ENCODE measurements at places on chromosomes 11 and 22.

- no peak for DNase-seq
Observed at GRCh38 chr11:68081691-68082090, 39.5 kb downstream of the CHKA start.

GRCh38 chr22:39773976-39774539 is 119.5 kb downstream of the ENTHD1 start:
- DNase-seq, result peak; percentile 40

DNA sequence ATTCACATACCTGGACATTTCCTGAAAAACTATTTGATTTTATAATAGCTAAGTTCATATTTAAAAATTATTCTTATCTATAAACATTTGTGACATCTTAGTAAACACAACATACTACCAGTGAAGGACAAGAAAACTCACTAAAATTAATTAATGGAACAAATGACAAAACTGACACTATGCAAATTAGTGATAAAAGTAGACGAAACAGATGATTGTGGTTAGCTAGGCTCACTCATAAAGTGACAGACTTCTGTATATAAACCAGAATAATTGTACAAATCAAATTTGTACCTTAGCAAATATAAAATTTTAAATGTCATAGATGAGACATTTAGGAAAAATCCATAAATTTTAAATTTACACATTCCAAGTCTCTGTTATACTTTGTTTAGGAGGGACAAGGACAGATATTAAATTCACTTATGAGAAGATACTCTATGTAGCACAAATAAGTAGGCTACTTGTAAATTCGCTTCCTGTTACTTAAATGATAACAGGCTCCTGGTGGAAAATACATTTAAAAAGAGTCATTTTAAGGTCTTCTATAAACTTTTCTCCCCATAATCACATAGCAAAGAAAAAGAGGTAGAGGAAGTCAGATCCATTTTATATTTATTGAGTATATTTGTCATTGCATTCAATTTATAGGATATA is 81.2 kb downstream of the KIF18A start:
- no peak for DNase-seq

DNA sequence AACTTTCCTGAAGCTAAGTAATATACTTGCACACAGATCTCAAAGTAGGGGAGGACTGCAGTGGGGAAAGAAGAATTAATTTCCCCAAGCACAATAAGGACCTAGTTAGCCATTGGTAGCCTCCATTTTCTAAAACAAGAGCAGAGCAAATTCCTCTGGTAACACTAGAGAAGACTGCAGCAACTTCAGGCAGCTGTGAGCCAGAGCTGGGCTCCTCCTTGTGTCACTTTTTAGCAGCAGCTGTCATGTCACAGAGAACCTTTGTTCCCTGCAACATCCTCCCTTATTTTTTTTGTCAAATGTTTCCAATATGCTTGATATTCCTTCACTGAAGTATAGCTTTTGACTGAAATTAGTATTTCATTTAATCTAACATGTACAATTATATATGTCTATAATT is 54.4 kb downstream of the RRAS2 start:
- no peak for DNase-seq

DNA sequence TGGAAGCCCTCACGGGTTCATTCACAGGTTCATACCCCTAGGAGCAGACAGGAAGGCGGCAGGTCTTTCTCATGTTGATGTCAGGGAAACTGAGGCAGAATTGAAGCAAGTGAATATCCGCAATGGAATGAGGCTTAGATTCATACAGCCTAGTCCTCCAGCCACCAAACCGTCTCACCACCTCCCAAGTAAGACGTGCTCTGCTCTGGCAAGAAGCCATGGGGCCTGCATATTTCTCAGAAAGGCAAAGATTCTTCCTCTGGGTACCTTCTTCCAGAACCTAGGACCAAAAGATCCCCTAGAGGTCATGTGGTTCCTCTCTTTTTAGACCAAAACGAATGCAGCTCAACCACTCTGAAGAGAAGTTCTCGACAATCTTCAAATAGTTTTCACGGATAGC is 1.7 kb downstream of the AP1B1 start:
- DNase-seq, result no peak

- no peak for DNase-seq
Observed at GRCh38 chr11:43222215-43222614, 89.6 kb upstream of the API5 start.

DNA sequence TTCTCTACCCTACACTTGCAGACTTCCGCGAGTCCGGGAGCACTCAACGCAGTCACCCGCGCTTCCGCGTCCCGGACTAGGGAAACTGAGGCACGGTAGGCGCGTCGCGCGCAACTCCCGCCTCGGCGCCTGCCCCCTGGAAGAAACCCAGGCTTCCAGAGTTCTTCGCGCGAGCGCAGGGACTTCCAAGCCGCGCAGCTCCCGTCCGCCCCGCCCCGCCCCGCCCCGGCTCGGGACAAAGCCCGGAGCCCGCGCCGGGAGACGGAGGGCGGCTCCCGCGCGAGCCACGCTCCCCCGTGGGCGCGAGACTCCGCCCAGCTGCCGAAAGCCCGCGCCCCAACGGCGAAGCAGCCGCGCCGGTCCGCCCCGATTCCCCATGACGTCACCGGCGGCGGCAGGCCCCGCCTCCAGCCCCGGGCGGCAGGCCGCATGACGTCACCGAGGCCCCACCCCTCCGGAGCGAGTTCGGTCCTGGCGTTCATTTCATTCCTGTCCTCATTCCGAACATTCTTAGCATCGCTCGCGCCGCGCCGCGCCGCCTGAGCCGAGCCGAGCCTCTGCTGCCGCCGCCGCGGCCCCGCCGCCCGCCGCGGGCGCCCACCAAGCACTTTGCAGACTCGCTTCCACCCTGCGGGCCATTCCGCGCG is at the start of gene TEAD1:
Gene TEAD1, plus strand, starts transcription at position 498 of the 647 bp plus-strand sequence.
- DNase-seq, result peak; percentile 70

- no peak for DNase-seq
Observed at GRCh38 chr11:8257003-8257664, 6.5 kb downstream of the LMO1 start.

DNA sequence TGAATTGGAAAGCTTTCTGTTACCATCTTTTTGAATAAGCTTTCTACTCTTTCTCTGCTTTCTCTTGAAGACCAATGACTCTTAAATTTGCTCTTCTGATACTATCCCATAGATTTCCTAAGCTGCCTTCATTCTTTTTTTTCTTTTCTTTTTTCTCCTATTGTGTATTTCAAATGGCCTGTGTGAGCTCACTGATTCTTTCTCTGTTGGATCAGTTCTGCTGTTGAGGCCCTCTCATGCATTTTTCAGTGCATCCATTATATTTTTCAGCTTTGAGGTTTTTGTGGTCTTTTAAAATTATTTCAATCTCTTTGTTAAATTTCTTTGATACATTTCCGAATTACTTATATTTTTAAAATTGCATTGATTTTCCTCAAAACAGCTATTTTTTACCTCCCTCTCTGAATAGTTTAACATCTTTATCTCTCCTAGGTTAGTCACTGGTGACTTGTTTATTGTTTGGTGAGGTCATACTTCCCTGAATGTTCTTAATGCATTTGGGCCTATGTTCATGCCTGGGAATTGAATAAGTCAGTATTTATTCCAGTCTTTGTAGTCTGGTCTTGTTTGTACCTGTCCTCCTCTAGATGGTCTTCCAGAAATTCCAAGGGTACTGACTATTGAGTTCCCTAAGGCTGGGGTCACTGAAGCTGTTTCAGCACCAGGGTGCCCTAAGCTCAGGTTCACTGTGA is 110.6 kb upstream of the SERPIND1 start:
- DNase-seq, result no peak

DNA sequence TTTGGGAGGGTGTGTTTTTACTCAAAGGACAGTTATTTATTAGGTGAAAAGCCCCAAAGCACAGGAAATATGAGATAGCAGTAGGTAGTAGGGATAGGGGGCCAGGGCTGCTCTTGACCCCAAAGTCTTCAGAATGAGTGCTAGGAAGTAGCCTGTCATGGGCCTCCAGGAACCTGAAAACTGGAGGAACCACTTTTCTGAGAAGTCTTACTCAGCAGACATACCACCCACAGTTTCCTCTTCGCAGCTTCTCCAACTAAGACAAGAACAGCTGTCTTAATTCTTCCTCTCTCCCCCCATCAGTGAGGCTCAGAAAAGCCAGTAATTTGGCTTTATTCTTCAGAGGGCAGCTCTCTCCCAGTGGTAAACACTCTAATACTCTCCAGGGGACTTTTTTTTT is 84.0 kb upstream of the CTSC start:
- peak; percentile 20 for DNase-seq

DNA sequence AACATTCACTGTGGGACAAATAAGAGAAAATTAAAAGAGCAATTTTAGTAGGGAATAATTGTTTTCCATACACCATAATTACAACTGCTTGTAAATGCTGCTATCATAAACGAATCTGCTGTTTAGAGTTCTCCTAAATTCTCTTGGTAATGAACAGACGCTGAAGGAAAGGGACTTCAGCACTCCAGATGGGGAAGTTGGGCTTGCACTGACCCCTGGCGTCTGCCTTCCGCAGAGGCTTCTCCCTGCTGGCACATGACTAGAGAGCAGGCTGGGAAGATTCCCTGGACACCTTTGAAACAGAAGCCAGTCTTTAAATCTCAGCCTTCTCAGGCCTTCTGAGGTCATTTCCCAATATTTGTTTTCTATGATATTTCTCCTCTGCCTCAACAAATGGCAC is 84.1 kb downstream of the NXPE2 start:
- no peak for DNase-seq

- DNase-seq, result no peak
Observed at GRCh38 chr11:120227228-120227852, 12.6 kb upstream of the POU2F3 start.

GRCh38 chr22:37187891-37188761 is at the start of gene C1QTNF6:
C1QTNF6 (minus strand) TSS chr22:37188247; CDS start chr22:37188213, 34 bp downstream.
- no peak for DNase-seq

- peak; percentile 47 for DNase-seq
Observed at GRCh38 chr11:128482512-128483191, 104.7 kb downstream of the ETS1 start.

- DNase-seq, result no peak
Observed at GRCh38 chr22:41757502-41757901, 43.0 kb upstream of the CCDC134 start.

DNA sequence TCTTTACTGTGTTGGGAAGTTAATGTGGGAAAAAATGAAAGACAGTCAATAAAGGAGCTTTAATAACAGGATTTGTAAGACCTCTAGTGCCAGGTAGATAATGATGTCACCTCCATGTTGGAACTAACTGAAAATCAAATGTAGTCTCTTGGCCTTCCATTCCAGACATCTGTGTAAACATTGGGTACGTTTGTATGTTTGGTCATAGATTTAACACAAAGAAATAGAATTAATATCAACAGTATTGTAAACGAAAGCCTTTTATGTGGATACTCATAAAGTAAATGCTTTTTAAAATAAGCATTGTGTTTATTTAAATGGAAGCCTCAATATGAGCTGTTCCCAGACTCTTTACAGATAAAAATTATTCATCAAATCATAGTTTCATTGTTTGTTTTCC is 605.7 kb downstream of the METTL15 start:
- no peak for DNase-seq

- no peak for DNase-seq
Observed at GRCh38 chr11:122138744-122139594, 23.0 kb upstream of the BLID start.

DNA sequence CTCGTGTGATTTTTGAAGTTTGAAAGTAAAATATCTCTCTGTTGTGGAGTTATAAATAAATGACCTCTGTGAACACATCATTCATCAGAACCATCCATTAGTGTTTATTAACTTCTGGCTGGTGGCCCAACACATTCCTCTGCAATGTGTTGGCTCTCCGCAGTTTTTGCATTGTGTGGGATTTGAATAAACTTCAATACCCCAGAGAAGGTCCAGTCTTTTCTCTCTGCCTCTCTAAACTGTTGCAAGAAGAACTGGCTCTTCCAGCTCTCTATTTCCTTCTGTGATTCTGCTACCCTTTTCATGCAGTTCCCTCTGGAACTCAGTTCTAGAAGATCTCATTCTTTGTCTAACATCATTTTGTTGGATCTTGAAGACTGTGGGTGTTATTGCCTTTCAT is 125.0 kb upstream of the ARHGAP42 start:
- DNase-seq, result no peak
